Germinal center (tissue), 1 donor: ENCODE measurements at places on chromosomes 4 and X.

DNA sequence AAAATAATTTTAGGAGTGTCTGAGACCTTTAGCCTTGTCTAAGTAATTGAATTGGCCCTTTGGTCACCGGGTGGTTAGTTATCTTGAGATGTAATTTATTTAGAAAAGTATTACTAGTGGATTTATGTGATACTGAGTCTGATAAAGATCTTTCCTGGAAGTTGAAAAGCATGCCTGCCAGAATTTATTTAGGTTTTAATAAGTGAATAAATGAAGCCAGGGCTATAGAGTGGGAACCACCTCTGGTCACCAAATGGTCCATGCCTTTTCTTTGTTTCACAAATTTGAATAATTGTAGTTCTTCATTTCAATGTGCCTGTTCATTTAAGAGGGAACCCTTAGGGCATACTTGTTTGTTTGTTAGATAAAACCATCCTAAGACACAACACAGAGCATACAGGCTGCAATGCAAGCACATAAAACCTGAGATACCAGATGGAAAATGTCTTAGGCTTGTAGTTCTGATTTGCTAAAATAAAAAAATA, 627.8 kb downstream of the ADGRL3 start:
- no peak for DNase-seq

- no peak for DNase-seq
Measured at GRCh38 chr4:41299486-41299885, 42.8 kb downstream of the UCHL1 start.

GRCh38 chr4:11397819-11398610, 30.7 kb downstream of the HS3ST1 start:
- DNase-seq, result no peak

DNA sequence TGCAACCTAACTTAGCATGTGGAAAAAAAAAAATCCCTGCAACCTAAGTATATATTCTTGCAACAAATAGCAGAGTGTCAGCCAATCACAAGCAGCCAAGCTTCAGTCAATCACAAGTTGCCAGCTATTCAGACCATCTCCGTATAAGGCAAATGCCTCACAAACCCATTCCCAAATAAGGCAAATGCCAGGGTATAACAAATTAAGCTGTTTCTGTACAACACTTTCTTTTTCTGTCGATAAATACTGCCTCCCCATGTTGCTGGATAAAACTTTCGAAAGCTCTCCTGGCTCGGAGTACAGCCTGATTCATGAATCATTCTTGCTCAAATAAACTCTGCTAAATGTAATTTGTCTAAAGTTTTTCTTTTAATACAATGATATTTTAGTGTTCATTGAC, 460.7 kb upstream of the SMIM31 start:
- no peak for DNase-seq

DNA sequence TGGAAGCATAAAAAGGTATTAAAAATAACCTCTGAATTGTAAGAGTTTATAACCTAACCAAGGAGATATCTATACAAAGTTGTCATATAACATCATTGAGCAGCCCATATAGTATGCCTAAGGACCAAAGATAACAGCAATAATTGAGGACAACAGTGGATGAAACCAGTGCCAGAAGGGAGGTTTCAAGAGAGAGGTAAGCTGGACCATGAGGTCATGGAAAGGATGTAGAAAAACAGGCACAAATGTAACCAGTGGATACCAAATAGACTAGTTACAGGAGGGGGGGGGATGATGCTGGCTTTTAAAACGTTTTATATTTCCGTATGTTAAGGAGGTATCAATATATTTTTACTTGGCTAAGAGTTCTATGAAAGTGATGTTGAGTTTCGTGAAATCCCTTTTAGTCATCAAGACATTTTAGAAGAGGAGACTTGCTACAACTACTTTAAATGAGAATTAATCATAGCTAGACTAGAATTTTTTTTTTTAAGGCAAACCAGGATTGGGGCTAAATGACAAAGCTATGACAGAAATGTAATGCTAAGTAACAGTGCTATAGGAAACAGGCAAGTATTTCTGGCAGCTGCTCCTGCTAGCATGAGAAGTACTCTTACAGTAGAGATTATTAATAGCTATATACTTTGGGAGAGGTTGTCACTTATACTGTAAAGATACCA, 161.1 kb downstream of the FBXW7 start:
- no peak for DNase-seq

GRCh38 chrX:123256378-123256777, 72.3 kb downstream of the GRIA3 start:
- no peak for DNase-seq

DNA sequence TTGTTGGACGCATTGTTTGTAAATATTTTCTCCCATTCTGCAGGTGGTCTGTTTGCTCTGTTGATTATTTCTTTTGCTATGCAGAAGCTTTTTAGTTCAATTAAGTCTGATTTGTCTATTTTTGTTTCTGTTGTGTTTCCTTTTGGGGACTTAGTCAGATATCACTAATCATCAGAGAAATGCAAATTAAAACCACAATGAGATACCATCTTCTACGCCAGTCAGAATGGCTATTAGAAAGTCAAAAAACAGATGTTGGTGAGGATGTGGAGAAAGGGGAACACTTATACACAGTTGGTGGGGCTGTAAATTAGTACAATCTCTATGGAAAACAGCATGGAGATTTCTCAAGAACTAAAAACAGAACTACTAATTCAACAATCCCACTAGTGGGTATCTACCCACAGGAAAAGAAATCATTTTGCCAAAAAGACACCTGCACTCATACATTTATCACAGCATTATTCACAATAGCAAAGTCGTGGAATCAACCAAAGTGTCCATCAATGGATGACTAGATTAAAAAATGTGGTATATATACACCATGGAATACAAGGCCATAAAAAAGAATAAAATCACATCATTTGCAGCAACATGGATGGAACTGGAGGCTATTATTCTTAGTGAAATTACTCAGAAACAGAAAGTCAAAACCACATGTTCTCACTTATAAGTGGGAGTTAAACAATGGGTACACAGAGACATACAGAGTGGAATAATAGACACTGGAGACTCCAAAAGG, 8.1 kb downstream of the COQ2 start:
- no peak for DNase-seq

DNA sequence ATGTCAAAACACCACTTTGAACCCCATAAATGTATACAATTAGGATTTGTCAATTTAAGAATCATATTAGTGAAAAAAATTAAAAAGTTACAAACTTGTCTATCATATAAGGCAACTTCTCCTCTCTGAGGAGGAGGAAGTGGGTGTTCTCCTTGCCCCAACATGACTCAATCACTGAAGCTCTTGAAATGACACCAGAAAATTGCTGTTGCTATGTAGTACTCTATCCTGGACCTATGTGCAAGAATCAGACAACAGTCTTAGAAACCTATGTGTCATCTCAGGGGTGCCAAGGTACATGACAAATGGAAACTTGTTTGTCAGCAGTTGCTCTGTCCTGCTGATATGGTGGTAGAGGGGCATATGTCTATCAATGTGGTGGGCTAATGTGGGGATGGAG, 47.7 kb downstream of the HMGB3 start:
- no peak for DNase-seq

DNA sequence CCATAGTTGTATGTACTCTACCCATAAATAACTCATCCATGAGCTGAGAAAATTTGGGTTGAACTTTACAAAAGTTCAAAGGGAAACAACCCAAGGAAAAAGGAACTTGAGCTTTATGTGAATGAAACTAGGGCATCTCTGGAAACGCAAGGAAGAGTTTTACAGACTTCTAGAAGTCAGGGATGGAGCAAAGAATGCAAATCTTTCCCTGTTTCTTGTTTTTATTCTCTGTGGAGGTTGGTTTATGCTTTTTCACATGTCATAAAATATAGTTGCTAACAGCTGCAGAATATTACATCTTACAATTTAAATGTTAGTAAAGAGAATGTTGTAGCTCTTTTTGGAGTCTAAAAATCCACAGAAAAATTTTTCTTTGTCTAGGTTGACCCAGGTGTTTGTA, 754.1 kb downstream of the PCDH7 start:
- DNase-seq, result no peak

- DNase-seq, result no peak
Measured at GRCh38 chr4:108449129-108449528, 171.2 kb upstream of the RPL34 start.

GRCh38 chr4:127506283-127506682, 126.5 kb upstream of the INTU start:
- DNase-seq, result no peak

DNA sequence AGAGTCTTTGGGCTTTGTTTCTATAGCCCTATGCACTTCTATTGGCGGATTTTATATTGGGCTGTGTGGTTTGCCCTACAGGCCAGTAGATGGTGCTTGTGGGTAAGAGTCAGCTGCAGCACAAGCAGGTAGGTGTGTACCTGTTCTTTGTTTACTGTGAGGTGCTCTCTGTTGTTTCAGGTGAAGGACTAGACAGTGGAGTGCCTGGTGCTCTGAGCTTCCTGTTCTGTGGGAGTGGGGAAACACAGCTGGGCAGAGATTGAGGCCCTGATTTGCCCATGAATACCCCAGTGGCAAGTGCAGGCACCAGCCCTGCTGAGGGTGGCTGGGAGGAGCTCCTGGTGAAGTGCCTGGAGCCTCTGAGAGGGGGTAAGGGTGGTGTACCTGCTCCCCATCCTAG, 26.3 kb upstream of the UCP1 start:
- peak; percentile 22 for DNase-seq

- no peak for DNase-seq
Measured at GRCh38 chrX:55006827-55007621, 6.9 kb downstream of the APEX2 start.

- DNase-seq, result no peak
Measured at GRCh38 chr4:138235419-138235952, 6.7 kb downstream of the SLC7A11 start.

- no peak for DNase-seq
Measured at GRCh38 chr4:77652237-77652897, 46.7 kb downstream of the CXCL13 start.

GRCh38 chr4:144611850-144612249, 34.1 kb upstream of the HHIP start:
- peak; percentile 18 for DNase-seq

DNA sequence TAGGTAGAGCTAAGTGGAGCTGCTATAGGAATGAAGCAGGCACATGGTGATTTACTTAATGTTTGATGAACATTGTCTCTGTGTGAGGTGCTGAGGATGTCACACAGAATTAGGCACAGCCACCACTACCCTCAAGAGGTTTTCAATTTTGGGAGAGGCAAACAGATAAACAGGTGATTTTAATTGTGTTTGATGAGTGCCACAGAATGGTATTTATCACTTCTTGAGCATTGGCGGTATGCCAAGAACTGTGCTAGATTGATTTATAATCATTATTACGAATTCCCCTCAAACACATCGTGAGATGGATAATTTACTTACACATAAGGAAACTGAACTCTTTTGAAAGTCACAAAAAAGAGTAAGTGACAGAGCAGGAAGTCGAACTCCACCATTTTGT, 74.8 kb downstream of the FREM3 start:
- no peak for DNase-seq

- DNase-seq, result no peak
Measured at GRCh38 chrX:153407736-153408135, 3.5 kb upstream of the ZFP92 start.

DNA sequence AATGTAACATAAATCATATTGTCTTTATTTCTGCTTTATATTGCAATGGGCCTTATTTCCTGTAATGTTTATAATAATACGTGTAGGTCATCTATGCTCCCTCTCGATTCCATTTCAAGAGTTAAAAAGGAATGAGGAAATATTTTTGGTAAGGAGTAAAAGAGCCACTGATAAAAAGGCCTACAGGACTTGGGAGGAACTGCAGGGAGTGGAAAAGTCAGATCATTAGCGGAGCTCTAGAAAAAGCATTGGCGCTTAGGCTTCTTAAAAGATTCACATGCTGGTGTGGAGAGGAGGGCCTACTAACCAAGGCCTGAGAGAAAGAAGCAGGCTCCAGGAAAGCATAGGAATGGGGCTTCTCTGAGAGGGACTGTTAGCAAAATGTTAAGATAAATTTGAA, 82.9 kb upstream of the PNPLA4 start:
- DNase-seq, result no peak

GRCh38 chrX:40154853-40155588, 57.3 kb upstream of the BCOR start:
- no peak for DNase-seq

DNA sequence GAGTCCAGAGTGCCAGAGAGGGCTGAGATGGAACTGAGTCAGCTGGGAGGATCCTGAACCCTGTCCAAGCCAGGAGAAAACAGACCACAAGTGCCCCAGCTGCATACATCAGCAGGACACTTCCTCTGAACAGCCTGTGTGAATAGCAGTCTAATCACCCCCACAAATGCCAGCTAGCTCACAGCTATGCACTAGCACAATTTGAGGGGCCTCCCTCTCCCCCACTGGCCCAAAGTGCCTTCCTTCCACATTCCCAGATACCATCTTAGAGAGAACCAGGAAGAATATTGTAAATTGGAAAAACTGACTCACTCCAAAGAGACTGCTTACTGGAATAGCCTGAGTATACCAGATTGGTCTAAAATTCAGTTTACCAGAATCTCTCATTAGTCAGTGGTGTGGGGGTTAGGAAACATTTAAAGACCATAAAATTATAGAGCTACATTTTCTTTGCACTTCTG, 292.6 kb upstream of the KLF3 start:
- no peak for DNase-seq

- DNase-seq, result no peak
Measured at GRCh38 chr4:31983246-31983645, 1263.1 kb downstream of the PCDH7 start.

DNA sequence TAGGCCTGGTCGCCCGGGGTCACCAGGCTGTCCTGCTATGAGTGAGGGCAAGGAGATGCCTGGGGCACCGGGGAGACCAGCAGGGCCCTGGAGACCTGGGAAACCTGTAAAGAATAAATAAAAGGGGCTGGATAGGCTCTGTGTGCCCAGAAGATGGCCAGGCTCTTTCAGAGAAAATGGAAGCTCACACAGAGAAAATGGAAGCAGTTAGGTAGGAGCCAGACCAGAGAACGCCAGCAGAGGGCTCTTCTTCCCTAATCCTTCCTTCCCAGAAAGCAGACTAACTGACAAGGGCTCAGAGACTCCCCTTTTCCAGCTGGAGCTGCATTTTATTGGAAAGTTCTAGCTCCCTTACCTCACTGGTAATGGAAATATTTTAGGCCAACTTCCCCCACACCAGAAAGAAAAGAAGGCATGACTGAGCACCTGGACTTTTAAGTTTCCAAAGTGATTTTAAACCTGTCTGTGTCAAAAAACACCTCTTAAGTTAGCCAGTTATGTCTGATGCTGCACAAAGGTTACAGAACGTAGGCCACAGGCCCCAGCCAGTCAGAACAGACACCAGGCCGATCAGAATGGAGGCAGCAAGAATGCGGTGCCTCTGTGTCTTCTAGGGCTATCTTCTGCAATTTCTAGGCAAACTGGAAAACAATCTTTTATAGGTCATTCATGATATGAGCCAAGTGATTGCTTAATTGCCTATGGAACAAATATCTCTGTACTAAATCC, 74.0 kb downstream of the ATG4A start:
- no peak for DNase-seq

DNA sequence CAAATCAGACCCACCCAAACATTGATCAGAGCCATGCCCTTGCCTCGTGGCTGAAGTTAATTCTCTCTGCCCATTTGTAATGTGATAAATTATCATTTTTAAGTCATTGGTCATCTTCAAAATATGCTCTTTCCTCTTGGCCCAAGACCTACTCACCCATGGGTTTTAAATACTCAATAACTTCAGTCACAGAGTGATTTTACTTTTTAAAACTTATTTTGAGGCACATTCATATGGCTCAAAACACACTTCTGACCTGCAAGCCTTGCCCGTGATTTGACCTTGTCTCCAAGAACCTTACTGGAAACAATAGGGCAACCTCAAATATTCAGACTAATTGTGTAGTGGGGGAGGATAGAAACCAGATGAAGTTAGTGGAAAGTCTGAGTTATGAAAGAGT, 176.2 kb upstream of the LNX1 start:
- no peak for DNase-seq

- no peak for DNase-seq
Measured at GRCh38 chr4:119024102-119024501, 111.5 kb upstream of the MYOZ2 start.
